Iris pigment epithelial cell (primary cell): ENCODE measurements at places on chromosomes 4 and X.

GRCh38 chrX:40721489-40722106 lies 13.7 kb downstream of the MED14 start:
- no peak for DNase-seq

DNA sequence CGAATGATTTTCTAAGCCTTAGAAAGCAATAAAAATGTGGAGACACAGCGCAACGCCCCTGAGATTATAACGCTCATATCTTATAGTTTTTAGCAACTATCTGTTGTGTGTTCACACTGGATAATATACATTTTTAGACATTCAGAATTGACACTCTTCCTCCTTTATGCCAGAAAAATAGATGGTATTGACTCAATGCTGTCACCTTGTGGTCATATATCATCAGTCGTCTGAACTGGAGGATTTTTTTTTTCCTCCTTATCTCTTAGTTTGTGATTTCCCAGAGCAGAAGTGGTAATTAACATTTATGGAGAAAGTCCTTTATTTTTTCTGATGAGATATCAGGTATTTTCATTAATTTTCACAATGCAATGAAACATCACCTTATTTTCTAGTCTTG lies 759.6 kb downstream of the RAB28 start:
- DNase-seq, result peak; percentile 6

DNA sequence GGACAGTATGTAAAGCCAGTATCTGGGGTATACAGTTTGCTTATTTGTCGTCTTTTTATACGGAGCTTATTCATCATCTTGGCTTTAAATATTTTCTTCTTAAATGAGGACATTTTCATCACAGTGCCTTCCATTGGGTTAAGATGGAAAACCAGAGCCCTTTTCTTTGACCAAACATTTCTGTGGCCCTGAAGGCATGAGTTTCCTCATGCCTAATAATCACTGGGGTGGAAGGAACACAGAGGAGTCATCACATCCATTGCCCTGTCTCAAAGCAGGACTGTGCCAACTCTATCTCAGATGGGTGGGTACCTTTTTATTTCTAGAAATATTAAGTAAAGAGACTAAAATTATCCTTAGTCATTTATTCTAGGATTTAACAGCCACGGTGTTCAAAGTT lies 40.0 kb downstream of the CHRDL1 start:
- DNase-seq, result peak; percentile 26

GRCh38 chr4:147355032-147355656 lies 125.8 kb upstream of the EDNRA start:
- DNase-seq, result no peak

DNA sequence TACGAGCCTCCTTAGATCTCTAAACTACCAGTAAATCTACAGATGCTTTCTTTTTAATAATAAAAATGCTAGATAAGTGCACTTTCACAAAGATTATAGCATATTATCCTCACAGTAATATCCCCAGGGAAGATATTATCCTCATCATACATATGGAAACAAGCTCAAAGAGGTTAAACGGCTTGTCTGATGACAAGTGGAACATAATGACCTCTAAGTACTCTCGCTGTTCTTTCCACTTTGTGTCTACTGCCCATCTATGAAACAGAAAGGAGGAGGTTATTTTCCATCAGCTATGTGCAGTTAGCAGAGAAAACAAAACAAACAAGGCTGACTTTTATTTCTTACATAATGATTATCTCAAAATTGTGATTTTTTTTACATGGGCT lies 42.8 kb upstream of the PRDM8 start:
- DNase-seq, result peak; percentile 33

GRCh38 chr4:145881989-145882388 lies 56.6 kb downstream of the ZNF827 start:
- DNase-seq, result no peak

GRCh38 chrX:66731398-66731797 lies 92.5 kb upstream of the EDA2R start:
- peak; percentile 43 for DNase-seq

GRCh38 chrX:786441-786881 lies 155.9 kb downstream of the SHOX start:
- DNase-seq, result no peak
